CD4-positive, alpha-beta T cell (primary cell): ENCODE measurements at places on chromosomes 2 and 18.

GRCh38 chr2:109410039-109410815 lies 203.5 kb downstream of the SEPTIN10 start:
- no peak for DNase-seq

- no peak for DNase-seq
Observed at GRCh38 chr18:6199777-6200176, 214.9 kb downstream of the L3MBTL4 start.

DNA sequence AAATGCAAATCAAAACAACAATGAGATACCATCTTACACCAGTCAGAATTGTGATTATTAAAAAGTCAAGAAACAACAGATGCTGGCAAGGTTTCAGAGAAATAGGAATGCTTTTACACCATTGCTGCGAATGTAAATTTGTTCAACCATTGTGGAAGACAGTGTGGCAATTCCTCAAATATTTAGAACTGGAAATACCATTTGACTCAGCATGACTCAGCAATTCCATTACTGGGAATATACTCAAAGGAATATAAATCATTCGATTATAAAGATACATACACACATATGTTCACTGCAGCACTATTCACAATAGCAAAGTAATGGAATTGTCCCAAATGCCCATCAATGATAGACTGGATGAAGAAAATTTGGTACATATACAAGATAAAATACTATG lies 516.7 kb downstream of the ERBB4 start:
- no peak for DNase-seq

GRCh38 chr2:23091900-23092299 lies 293.1 kb upstream of the KLHL29 start:
- DNase-seq = no peak

DNA sequence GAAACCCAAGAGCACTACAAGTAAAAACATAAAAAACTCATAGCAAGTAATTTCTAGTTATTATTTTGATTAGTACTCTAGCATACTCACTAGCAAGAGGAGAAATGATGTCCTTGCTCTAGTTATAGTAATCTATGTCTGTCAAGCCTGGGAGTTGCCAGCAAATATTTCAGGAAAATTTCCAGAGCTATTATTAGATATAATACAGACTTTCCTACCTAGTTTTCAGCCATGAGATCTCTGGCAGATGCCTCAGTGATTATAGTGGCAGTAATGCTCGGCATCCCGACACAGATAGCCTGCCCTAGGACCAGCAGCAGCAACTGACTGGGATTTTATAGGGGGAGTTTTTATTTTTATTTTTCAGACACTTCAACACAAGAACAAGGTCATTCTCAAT lies 224.4 kb downstream of the ZNF385B start:
- no peak for DNase-seq

- DNase-seq = no peak
Observed at GRCh38 chr2:9037166-9037565, 33.7 kb upstream of the MBOAT2 start.

DNA sequence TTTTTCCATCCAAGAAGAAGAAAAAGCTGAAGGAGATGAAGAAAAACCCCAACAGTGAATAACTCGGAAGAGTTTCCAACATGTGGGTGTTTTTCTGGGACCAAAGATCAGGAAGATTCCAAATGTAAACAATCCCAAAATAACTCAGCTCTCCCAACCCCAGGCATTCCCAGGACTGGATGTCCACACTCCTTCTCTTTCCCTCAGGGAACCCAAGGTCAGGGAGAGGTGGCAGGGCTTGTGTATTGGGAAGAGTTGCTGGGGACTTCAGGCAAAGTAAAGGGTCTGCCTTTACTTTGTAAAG lies 268.0 kb downstream of the DYSF start:
- DNase-seq = no peak

DNA sequence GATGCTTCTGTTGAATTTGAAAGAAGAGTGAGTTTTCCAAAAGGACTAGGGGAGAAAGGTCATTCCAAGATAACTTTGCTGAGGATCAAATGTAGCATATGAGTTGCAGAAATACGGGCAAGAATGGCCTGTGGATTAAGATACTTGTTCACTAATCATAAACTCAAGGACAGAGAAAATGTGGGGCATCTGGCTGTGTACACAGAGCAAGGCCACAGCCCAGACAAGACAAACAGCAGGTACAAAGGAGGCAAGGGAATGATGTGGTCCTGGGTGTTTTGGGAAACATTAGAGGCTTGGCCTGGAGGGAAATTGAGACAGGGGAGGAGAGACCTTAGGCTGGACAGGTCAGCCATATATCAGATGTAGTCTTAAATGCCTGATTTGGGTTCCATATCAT lies 254.8 kb downstream of the TTC32 start:
- DNase-seq = no peak

- no peak for DNase-seq
Observed at GRCh38 chr18:42082415-42083234, 127.6 kb downstream of the PIK3C3 start.

DNA sequence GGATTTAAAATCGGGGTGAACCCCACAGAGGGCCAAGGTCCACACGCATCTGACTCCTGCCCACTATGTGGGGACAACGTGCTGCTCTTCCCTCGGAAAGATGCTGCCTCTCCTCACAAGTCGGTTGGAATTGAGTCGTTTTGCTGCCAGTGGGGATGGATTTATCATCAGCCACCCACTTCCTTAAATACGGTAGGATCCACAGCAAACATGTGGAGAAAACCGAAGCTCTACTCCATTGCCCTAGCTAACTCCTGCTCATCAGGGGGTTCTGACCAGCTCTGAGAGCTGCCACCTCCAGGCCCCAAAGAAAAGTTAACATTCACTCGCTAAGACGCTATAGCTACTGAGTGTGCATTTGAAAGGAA lies 80.9 kb downstream of the CHRNA1 start:
- DNase-seq = peak; percentile 43

DNA sequence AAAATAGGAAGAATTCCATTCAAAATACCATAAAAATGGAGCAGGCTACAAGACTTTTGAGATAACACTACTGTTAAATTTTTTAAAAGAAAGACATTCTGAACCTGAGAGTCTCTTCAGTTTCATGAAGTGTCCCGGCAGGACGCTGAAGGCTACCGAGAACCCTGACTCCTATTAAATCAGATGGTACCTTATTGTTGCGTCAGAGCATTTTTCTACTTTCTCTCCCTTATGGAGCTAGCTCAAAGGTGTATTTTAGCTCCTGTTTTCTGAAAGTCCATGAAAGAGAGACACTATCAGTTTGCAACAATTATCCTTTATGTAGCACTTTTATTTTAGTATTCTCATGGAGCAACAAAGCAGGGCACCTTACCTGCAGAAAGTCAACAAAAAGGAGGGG lies 626.7 kb downstream of the IRS1 start:
- DNase-seq = no peak

DNA sequence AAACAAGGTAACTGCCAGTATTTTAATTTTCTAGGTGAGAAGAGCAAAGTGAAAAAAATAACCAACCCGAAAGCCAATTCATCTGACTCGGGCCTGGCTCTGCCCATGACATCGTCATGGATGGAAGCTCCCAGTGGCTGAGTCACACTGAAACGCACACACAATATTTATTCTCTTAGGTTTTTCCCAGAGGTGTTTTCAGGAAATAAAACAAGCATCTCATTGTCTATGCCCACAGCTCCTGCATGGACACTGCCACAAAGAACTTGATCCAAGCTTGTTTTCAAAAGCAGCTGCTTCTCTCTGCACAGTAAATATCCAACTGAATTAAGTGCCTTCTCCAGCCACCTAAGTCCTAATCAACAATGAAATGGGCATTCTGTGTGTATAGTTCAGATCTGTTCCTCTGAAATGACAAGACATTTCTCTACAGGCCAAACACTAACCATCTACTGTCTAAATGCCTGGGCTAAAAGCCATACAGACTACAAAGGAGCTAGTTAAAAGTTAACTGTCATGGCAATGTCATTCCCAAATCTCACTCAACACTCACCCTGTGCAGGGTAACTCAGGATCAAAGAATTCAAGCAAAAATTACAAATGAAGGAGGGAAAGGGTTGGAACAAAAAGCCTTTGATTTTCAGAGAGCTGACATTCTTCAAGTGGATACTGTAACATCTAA lies 62.9 kb downstream of the RPL31 start:
- DNase-seq = no peak

DNA sequence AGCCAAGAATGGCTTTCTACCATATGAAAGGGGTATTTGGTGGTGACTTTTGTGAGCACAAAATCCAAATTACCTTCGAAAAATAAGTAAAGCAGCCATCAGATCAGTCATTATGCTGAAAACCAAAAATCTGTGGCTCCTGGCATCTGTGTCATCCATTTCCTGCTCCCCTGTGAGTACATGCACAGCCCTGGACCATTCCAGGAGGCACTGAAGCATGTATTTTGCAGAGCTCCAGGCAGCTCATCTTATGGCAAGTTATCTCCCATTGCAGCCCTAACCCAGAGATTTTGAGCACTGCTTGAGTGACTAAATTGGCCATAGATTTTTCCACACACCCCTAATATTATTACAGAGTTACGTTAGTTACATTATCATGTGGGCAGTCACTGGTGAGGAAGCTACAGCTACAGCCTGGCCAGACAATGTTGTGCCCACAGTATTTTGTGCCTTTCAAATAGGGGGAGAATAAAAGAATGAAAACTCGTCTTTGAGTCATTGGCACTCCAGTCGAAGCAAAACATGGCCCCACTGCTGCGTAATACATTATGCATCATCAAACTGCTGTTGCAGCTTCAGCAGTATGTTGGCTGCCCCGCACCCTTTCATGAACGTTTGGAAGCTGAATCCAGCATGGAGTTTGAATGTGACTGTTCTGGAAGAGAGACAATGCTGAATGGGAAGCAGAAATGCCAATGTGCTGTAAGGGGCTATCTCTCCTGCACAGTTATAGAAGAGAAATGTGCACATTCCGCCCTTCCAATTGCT lies 702.2 kb downstream of the RNF144A start:
- DNase-seq = no peak

DNA sequence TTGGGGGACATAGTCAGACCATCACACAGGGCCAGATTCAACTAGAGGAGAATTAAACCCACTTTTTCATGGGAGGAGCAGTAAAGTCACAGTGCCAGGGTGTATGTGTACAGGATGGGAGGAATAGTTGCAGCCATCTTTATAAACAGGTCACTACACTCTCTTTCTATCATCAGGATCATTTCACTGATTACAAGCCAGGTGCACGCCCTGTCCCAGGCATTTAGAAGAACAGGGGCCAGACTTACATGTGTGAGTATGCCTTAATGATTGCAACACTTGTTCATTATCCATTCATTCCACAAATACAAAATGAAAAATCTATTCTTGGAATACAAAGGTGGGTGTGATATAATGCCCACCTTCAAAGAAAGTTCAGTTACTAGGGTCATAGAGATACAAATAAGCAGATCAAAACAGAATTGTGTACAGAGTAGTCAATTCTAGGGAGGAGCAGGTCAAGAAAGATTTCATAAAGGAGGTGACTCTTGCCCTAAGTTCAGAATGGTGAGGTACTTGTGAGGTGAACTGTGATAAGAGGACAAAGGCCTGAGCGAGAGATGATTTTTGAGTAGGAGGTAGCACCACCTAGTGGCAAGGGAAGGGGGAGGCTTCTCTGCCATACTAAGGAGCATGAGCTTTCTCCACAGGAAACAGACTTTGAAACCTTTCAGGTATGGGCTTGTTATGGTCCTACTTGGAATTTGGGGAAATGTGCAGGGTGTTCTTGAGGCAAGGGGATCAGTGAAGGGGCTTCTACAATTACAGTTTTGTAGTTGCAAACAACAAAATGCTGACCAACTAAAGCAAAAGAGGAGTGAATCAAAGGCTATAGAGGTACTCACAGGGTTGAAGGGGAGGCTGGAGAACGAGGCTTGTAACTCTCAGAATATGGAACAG lies 156.3 kb downstream of the SUCLG1 start:
- peak; percentile 4 for DNase-seq

GRCh38 chr2:61855318-61855613 lies 1.4 kb upstream of the FAM161A start:
- no peak for DNase-seq

- DNase-seq = no peak
Observed at GRCh38 chr18:26003817-26004216, 86.6 kb downstream of the SS18 start.

- no peak for DNase-seq
Observed at GRCh38 chr2:197606180-197606579, 69.2 kb downstream of the RFTN2 start.

DNA sequence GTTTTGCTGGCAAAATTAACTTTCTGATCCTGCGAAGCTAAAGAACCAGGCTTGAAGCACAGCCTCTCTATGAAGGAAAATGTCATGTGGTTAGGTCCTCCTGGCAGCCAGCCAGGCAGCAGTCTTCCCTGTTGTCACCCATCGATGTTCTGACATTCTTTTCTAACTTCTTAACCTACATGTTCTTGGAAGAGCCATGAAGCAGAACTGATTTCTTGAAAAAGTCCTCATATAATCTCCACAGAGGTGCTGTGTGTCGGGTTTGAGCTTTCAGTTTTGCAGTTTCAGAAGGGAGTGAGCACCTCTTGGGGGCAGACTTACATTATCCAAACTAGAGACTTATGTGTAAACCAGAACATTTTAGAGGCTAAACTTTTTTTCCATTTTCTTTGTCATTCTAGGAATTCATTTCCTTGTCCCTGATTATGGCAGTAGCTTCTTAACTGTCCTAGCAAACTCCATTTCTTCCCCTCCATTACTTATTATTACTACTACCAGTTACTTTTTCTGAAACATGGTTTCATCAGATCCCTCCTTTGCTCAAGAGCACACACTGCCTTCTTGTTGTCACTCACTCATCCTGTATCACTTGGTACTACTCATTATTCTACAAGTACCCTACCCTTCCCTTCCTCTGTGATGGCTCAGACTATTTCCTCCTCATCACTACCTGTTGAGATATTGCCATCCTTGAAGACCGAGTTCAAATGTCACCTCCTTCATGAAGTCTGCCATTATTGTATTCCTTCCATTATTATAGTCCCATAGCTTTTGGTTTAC lies 31.1 kb downstream of the DOK1 start:
- DNase-seq = peak; percentile 4

- DNase-seq = no peak
Observed at GRCh38 chr2:19214682-19215391, 143.6 kb downstream of the OSR1 start.

- no peak for DNase-seq
Observed at GRCh38 chr2:127094509-127095366, 12.2 kb downstream of the BIN1 start.

DNA sequence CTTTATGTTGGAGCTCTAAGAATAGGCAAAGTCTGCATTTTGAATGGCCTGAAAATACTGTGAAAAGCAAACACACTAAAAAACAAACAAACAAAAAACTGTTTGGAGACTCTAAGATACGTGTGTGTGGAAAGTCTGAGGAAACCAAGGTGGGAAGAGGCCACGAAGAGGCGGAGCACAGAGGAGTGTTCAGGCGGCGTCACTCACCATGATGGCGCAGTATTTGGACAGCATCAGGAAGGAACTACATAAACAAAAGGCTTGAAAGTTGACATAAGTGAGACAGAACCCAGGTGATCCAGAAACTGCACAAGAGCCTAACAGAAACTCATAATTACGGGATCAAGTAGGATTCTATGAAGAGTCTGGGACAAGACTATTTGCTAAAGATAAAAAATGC lies 50.8 kb upstream of the SOS1 start:
- no peak for DNase-seq
